Stimulated activated CD8-positive, alpha-beta memory T cell treated with anti-CD3 and anti-CD28 coated beads, Interleukin-2, amount 100 ng/mL, for 1 hour (primary cell): ENCODE measurements at places on chromosomes 7 and 10.

GRCh38 chr10:91627344-91628102 lies 5.3 kb downstream of the PPP1R3C start:
- no peak for DNase-seq

DNA sequence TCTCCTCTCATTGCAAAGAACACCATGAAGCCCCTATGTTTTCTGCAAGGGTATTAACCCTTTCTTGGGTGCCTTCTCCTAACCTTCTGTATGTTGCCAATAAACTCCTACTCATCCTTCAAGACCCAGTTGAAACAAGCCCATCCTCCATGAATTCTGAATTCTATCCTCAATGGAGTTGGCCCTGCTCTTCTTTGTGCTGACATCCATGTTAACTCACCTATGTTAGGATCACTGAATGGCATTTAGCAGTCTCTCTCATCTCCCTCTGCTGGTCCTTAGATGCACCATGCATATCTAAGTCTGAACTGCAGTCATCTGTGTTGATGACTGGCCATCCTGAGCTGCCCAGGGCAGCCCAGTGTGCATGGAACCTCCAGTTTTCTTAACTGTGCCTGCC lies 129.8 kb downstream of the BUB3 start:
- no peak for DNase-seq

DNA sequence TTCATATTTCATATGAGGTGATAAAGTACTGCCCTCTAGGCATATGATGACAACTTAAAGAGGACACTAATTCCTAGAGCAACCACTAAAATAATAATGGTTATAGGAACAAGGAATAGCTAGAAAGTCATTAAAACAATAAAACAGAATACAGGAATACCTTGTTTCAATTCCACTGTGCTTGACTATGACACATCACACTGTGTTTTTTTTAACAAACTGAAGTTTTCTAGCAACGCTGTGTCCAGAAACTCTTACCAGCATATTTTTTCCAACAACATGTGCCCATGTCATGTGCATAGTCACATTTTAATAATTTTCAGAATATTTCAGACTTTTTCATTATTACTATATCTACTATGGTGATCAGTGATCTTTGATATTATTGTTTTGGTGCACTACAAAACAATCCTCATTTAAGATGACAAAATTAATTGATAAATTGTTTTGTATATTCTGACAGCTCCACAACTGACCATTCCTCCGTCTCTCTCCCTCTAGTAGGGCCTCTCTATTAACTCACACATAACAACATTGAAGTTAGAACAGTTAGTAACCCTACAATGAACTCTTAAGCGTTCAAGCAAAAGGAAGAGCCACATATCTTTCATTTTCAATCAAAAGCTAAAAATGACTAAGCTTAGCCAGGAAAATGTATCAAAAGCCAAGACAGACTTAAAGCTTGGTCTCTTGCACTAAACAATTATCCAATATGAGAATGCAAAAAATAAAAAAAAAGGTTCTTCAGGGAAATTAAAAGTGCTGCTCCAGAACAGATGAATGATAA lies 85.8 kb downstream of the SNX13 start:
- no peak for DNase-seq

DNA sequence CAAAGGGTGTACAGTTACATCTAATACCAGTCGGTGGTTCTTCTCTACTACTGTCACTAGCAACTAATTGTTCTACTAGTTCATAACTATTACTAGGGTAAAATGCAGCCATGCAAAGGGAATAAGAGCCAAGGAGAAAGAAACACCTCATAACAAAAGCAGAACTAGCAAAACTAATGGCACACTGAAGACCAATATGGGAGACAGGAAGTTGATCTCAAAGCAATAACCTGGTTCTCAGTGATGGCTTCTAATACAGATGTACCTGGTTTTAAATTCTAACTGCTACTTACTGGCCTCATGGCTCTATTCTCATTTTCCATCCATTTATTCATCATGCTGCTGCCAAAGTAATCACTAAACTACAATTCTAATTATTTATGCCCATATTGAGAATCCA lies 170.3 kb downstream of the SEMA3E start:
- no peak for DNase-seq

DNA sequence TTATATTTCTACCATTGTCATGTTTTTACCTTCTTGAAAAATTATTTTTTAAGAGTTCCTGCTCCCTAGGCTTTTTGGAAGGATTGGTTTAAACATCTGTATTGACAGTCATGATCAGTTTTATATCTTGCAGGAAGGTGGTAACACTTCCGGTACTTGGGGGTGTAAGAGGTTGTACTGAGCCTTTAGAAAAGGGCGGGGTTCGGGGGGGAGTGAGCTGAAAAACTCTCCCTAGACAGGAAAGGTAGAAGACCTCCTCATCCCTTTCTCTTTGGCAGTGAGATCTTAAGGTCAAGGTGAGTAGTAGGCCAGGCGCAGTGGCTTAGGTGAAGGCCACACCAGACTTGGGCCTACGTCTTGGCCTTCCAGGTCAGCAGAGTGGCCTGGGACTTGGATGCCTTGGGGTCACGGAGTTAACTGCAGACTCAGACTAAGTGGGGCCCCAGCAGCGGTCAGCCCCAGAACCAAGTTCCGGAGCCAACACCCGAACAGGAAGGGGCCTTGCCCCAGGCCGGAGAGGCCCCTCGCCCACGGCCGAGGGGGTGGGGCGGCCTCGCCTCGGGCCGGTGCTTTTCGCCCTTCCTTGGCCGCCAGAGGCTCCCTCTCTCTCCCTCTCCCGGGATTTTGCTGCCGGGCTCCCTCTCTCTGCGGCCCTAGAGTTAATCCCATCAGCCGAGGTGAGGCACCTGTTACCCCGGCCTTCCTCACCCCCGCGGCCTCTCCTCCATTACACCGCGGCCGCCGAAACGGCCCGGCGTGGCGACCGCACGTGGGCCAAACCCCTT lies at the start of gene PPP1R9A:
PPP1R9A (plus strand) TSS at position 569 of the 785 bp plus-strand sequence. CDS start 2,520 bp downstream, outside the sequence.
- DNase-seq: no peak
